ENCODE measurements at places on chromosomes 1 and 21.
A peak's percentile ranks its signal among the peaks of the same experiment; 100 is the strongest.

- no peaks in the 10 kb centered on the region for H3K36me3 ChIP-seq
- H3K4me1 ChIP-seq = peaks cover 20% of the 10 kb centered on the region
- no peaks in the 10 kb centered on the region for H3K27me3 ChIP-seq
- H3K27ac ChIP-seq = no peak overlapping the region
- peak; percentile 65 for DNase-seq
Observed at GRCh38 chr1:159853417-159854115, 8.9 kb downstream of the VSIG8 start.

DNA sequence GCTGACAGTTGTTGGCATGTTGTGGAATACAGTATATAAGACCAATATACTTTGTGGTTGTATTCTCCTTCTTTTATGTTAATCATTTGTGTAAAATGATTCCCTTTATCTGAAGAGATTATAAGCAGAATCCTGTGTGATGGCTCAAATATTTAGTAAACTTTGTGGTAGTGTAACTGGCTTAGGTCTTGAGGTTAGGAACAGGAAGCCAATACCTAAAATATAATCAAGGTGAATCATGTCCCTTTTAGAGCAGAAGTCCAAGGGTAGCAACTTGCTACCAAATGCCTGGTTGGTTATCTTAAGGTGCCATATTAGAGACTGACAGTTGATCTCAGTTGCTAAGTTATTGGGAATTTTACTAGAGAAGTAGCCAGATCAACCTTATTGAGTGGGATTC is 398.5 kb upstream of the ADAMTS5 start:
- no peaks in the 10 kb centered on the region for H3K36me3 ChIP-seq
- H3K27me3 ChIP-seq = no peaks in the 10 kb centered on the region
- DNase-seq = no peak
- no peak overlapping the region for H3K4me3 ChIP-seq
- H3K27ac ChIP-seq = no peak overlapping the region

DNA sequence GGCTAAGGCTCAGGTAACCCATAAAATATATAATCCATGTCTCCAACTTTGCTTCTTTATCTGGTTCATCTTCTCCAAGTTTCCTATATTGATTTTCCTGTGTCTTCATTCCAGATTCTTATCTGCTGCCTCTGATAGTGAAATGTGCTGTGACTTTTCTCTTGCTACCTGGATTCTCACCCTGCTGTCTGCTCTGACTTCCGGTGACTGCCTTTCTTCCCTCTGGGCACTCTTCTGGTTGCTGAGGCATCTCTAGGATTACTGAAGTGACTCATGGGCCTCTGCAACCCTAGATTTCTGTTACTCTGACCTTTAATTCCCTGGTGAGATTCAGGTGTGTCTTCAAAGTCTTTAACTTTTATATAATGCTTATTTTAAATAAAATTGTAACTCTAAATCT is 46.9 kb downstream of the GIPC2 start:
- no peaks in the 10 kb centered on the region for H3K27me3 ChIP-seq
- H3K27ac ChIP-seq = no peak overlapping the region
- no peak overlapping the region for H3K4me3 ChIP-seq
- H3K36me3 ChIP-seq = no peaks in the 10 kb centered on the region

DNA sequence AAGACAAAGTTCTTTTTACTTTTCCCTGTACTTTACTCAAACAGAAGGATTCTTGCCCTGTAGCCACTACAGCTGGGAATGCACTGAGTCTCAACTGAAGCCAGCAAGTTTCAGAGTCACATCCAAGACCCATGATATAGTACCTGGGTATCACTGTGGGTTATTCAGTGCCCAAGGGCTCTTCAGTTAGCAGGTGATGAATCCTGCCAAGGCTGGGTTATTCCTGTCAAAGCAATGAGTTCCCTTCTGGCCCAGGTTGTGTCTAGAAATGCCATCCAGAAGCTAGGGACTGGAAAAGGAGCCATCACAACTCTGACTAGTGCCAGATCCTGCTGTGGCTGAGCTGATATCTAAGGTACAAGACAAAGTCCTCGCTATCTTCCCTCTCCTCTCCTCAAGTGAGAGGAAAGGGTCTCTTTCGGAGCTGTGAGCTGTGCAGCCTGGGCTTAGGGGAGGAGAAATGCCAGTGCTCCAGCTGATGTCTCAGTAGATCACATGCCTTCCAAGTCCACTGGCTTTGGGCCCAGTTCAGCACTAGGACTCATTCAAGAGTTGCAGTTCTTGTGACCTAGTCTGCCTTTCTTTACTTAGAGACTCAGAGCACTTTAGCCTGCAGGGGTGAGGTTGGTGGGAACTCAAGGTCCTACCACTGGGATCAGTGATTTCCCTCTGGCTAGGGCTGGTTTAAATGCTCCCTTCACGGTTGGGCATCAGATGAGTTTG is 369.4 kb downstream of the TBX15 start:
- no peaks in the 10 kb centered on the region for H3K36me3 ChIP-seq
- no peak for DNase-seq
- no peak overlapping the region for H3K27ac ChIP-seq
- no peak overlapping the region for H3K4me3 ChIP-seq

DNA sequence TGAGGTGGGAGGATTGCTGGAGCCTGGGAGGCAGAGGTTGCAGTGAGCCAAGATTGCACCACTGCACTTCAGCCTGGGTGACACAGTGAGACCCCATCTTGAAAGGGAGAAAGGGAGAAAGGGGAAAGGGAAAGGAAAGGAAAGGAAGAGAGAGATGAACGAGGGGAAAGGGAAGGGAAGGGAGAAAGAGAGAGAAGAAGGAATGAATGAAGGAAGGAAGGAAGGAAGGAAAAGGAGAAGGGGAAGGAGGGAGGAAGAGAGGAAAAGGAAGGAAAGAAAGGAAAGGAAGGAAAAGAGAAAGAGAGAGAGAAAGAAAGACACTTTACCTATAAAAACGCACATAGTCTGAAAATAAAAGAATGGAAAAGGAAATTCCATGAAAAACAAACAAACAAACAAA is 18.0 kb downstream of the ZNF695 start:
- DNase-seq = no peak
- H3K27me3 ChIP-seq = no peaks in the 10 kb centered on the region
- no peak overlapping the region for H3K27ac ChIP-seq
- H3K4me1 ChIP-seq = no peaks in the 10 kb centered on the region
- H3K36me3 ChIP-seq = peaks cover 33% of the 10 kb centered on the region

- H3K4me3 ChIP-seq = no peak overlapping the region
- H3K27me3 ChIP-seq = no peaks in the 10 kb centered on the region
- H3K36me3 ChIP-seq = no peaks in the 10 kb centered on the region
- no peak for DNase-seq
Observed at GRCh38 chr1:94973309-94973922, 46.5 kb upstream of the CNN3 start.

DNA sequence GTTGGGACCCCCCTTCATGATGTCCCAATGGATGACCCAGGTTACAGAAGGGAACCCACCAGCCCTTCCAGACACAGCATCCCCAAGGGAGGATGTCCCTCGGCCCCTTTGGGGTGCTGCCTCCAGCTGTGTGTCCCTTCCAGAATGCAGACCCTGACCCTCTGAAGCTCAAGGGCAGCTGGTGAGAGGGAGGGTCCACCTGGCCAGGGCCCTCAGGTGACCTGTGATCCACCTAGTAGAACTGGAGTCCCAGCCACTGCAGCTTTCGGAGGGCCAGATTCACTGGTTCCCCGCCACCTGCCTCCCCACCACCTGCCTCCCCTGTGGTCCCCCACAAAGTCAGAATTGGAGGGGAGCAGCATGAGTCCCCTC is 9.6 kb upstream of the TFF1 start:
- H3K4me1 ChIP-seq = no peaks in the 10 kb centered on the region
- H3K27ac ChIP-seq = no peak overlapping the region
- no peak for DNase-seq
- no peak overlapping the region for H3K4me3 ChIP-seq
- no peaks in the 10 kb centered on the region for H3K36me3 ChIP-seq

DNA sequence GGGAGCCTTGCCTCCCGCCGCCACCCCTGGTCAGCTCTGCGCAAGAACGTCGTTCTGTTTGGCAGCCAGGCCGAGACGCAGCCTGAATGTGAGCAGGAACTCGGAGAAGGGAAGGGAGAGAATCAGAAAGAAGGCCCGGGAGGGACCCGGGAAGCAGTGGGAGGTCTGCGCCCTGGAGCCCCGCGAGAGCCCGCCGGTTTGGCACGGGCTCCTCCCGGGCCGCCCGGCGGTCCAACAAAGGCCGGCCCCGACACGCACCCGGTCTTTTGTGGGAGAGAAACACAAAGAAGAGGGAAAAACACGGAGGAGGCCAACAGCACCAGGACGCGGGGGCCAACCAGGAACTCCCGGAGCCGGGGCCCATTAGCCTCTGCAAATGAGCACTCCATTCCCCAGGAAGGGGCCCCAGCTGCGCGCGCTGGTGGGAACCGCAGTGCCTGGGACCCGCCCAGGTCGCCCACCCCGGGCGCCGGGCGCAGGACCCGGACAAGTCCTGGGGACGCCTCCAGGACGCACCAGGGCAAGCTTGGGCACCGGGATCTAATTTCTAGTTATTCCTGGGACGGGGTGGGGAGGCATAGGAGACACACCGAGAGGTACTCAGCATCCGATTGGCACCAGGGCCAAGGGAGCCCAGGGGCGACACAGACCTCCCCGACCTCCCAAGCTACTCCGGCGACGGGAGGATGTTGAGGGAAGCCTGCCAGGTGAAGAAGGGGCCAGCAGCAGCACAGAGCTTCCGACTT is 2.7 kb upstream of the OLIG2 start:
- peaks cover 6% of the 10 kb centered on the region for H3K4me1 ChIP-seq
- H3K4me3 ChIP-seq = peak overlapping the region; percentile 26
- no peak for DNase-seq
- no peaks in the 10 kb centered on the region for H3K36me3 ChIP-seq
- no peak overlapping the region for H3K27ac ChIP-seq

DNA sequence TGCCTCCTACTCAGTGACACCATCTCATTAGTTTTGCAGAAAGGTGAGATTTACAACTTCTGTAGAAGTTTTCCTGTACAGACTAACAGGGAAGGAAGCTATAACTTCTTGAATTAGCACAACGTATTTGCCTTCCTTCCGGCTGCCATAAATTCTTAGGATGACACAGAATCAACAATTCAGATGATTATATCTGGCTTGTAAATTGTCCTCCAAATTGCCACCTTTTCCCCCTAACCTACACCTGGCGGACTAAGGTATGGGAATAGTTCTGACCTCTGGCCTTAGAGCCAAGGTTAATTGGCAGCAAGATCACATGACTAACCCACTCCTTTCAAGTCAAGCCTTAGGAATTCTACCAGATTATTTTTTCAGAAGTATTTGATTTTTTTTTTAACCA is 284.3 kb downstream of the LMO4 start:
- DNase-seq = peak; percentile 34
- peaks cover 10% of the 10 kb centered on the region for H3K4me1 ChIP-seq
- no peaks in the 10 kb centered on the region for H3K27me3 ChIP-seq
- H3K27ac ChIP-seq = no peak overlapping the region
- H3K36me3 ChIP-seq = no peaks in the 10 kb centered on the region

- H3K36me3 ChIP-seq = peaks cover 3% of the 10 kb centered on the region
- H3K27ac ChIP-seq = peak overlapping the region; percentile 29
- peak overlapping the region; percentile 86 for H3K4me3 ChIP-seq
- DNase-seq = no peak
Observed at GRCh38 chr1:89064632-89065031, 376 bp downstream of the GBP1 start.

DNA sequence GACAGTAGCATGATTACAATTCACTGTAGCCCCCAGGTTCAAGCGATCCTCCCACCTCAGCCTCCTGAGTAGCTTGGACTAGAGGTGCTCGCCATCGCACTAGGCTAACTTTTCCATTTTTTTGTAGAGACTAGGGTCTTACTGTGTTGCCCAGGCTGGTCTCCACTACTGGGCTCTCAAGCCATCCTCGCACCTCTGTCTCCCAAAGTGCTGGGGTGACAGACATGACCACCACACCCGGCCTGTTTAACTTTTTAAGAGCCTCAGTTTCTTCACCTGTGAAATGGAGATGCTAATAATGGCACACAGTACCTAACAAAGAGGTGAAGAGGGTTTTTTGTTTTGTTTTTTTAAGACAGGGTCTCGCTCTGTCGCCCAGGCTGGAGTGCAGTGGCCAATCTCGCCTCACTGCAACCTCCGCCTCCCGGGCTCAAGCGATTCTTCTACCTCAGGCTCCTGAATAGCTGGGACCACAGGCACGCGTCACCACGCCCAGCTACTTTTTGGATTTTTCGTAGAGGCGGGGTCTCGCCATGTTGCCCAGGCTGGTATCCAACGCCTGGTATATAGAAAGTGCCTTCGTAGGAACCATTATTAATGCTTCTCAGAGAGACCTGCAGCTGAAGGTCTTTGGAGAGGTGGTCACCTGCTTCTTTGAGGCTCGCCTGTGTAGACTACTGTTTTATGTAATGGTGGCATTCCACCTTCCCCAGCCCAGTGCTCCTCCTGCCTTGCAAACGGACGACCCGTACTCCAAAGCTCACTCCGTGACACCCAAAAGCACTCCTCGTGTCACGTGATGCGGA is 567 bp downstream of the PMVK start:
- H3K27me3 ChIP-seq = no peaks in the 10 kb centered on the region
- peaks cover 7% of the 10 kb centered on the region for H3K36me3 ChIP-seq
- peak overlapping the region; percentile 28 for H3K4me3 ChIP-seq
- DNase-seq = no peak
- H3K4me1 ChIP-seq = peaks cover 42% of the 10 kb centered on the region
- H3K27ac ChIP-seq = peak overlapping the region; percentile 99

DNA sequence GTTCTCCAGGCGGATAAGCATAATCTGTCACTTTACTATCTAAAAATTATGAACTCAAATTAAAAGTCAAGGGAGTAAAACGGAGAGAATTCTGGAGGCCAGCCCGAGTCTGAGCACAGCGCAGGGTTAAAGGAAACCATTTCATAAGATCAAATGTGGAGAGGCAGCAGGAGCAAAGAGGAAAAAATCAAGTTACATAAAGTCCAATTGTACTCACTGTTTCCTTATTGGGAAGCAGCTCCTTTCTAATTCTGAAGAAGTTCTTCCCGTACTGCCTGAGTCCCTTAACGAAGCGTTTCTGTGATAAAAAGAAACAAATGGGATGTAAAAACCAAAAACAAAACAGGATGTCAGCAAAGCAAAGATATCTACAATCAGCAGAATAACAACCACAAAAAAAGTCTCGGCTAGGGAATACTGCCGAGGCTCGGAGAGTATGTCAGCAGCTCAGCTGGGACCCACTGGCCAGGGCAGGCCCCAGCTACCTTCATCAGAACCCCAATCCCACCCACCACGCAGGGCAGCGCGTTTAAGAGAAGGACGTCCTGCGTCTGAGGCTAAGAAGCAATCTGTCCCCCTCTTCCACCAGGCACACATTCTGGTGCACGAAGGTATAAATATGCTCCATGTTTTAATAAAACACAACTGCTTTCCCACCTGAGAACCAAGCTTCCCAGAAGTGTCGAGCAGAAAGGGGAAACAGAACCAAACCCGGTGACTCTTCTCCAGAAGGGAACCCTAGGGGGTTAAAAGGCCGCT is 104.8 kb downstream of the SLC45A1 start:
- DNase-seq = no peak
- peak overlapping the region; percentile 95 for H3K4me3 ChIP-seq
- peaks cover 44% of the 10 kb centered on the region for H3K4me1 ChIP-seq
- peak overlapping the region; percentile 60 for H3K27ac ChIP-seq
